Kidney epithelial cell (primary cell): ENCODE measurements at places on chromosomes 2 and 18. TPM values are rescaled to one million over a fixed set of nuclear protein-coding genes. Genes with fewer than 3 reads are reported as not detected.

GRCh38 chr2:170360546-170361089 lies 182.7 kb downstream of the MYO3B start:
- no peak for DNase-seq

Gene NEU4
- not detected in 2 replicates for total RNA-seq

Gene DNPEP
- 50.2 and 62.7 TPM in 2 replicates for total RNA-seq

Gene TWIST2
- total RNA-seq, result 1.8 and 4.2 TPM in 2 replicates

Gene DOCK10
- 1.2 and 5.0 TPM in 2 replicates for total RNA-seq

Gene LIMS3
- total RNA-seq, result 0.62 and 4.1 TPM in 2 replicates

GRCh38 chr2:95539836-95540235 lies 52.0 kb upstream of the TRIM43 start:
- no peak for DNase-seq

DNA sequence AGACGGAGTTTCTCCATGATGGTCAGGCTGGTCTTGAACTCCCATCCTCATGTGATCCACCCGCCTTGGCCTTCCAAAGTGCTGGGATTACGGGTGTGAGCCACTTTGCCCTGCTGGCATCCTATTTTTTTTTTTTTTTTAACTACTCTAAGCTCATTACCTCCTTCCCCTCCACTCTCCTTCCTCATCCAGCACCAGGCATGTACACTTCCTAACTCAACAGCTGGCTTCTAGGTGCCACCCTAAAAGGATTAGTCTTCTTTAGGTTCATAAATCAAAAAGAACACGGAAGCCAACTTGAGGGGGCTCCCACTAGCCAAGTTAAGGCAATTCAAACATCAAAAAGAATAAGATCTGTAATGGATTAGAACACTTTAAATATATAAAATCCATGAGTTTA lies 70.6 kb upstream of the TEX51 start:
- DNase-seq, result no peak

Gene MRPL33
- 121 and 139 TPM in 2 replicates for total RNA-seq

DNA sequence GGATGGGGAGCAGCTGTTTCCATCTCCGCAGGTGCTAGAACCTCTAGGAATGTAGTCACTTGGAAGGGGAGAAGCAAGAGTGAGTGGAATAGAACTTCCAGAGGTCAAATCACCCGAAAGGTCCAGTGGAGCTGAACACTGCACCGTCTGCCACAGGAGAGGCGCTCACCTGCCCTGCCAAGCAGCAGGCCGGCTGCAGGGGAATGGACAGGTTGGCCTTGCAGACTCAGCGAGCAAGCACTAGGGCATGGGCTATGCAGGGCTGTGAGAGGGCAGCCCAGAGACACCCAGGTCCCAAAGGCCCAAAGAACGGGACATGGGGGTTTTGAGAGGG lies 214.2 kb downstream of the TNS1 start:
- DNase-seq, result no peak
